ENCODE measurements at places on chromosomes 7 and 10.

GRCh38 chr7:44321796-44322195 lies 3.6 kb downstream of the CAMK2B start:
- no peak for DNase-seq

DNA sequence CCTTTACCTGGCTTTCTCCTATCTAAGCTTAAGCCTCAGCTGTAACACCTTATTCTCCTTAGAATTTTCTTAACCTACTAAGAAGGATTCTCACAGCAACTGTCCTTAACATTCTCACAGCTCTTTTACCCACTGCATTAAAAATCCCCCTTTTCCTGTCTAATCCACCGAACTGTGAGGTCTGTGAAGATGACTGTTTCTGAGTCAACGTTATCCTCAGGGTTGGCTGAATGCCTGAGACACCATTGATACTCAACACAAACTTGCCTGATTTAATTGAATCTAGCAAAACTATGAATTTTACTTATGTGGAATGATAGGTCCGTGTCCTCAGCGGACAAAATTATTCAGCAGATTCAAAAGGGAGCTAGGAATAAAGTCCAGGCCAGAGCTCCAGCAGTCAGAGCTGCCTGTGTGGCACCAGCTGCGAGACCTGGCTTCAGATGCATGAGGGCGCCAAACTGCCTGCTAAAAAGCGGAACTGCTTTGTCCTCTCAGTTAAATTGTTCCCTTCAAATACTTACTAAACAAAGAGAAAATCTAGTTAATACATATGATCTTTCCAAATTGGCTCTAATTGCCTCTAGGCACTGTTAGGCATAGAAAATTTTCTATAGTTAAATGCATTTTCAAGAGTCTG lies 33.4 kb upstream of the VWDE start:
- DNase-seq: no peak

DNA sequence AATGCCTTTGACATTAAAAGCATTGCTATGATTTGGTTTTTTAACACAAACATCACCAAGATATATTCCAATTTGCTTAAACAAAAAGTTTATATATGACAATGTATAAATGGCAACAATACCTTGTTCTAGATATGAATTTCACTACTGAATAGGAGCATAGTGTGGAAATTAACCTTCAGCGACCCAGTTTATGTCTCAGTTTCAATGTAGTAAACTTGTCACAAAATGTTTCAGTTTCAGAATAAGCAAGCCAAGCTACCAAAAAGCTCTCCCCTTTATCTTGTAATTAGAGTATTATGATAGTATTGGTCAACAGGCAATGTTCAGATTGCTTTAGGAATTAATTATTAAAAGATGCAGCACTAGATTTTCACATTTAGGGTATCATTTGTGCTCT lies 99.6 kb upstream of the PCDH15 start:
- no peak for DNase-seq

- DNase-seq: no peak
Observed at GRCh38 chr7:50594136-50594535, 28.9 kb upstream of the DDC start.

- DNase-seq: no peak
Observed at GRCh38 chr10:11161096-11161495, 143.4 kb downstream of the CELF2 start.

DNA sequence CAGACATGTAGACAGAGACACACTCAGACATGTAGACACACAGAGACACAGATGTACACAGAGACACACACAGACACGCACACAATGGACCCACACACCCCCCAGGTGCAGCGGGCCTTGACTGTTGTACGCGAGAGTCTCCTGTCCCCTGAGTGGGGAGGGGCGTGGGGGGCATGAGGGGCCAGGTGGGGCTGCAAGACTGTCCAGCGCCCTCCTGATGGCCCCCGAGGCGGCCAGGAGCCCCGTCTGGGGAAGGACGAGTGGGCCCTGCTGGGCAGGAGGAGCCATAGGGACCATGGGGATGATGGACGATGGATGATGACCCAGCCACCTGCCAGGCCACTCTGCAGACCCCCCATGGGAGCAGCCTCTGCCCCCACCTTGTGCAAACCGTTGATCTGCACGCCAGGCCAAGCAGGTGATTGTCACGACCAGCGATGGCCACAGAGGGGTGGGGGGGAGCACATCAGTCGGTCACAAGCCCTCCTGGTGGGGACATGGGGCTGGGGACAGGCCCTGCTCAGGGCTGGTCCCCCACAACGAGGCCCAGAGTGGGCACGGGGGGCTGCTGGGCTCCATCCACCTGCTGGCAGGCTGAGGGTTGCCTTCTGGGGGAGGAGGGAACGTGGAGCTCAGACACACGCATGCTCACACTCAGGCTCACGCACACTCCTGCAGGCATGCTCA lies 11.6 kb downstream of the VENTX start:
- DNase-seq: no peak

- DNase-seq: no peak
Observed at GRCh38 chr7:18481776-18482175, 13.8 kb upstream of the HDAC9 start.

DNA sequence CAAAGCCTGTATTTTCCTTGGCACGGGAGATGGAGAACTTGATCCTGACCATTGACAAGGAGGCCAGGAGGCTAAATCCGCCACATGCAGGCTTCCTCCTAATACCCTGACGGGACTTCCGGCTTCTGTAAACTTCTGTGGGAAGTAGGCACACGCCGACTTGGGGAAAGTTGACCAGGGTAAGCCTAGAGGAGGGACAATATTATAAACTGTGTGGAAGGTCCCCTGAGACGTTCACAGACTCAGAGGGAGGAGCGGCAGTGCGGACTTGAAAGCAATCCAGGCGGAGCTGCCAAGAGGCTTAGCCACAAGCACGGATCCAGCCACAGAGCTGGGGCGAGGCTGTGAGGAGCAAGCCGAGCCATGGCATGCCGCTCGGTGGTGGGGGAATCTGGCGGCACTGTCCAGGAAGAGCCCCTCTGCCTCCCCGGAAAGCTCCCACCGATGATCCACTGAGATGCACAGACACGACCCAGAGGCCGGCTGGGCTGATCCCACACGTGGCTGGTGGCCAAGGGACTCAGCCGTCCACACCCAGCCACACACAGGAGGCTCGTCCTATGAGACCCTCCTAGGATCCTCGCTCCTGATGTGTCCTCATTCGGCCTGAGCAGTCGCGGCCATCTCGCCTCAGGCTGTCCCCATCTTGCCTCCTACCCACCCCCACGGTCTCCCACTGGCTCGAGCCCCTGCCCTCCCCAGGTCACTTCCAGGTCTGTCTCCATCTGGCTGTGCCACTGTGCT lies 40.0 kb upstream of the INSIG1 start:
- no peak for DNase-seq

DNA sequence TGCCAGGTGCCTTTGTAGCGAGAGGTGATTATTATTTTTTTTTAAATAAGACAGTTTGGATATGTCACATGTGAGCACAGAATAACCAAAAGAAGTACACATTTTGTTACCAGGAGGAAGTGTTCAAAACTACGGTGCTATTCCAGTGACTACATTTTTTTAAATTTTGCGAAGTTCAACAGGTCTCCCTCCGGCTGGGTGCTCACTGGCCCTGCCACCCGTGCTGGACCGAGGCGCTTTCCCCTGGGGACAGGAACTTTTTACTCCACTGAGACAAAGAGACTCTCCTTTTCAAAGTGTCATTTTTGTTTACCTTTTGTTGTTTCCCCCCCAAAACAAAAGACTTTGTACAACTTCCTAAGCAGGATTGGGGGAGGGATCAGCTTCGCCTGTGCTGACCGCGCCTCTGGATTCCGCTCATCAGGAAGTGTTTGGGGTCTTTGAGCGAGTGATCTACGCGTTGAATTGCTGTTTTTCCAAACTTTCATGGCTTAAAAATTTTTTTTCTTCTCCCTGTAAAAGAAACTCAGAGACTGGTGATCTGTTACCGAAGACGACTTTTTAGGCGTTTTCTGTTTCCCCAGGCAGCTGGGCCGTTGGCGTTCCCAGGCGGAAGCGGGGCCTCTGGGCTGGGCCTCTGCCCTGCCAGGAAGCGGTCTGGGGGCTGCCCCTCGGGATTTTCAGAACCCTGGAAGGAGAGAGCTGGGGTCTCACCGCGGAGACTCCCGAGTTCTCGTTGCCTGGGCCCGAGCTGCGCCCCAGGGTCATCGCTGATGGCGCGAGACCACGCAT lies 7.2 kb downstream of the EN2 start:
- DNase-seq: no peak

DNA sequence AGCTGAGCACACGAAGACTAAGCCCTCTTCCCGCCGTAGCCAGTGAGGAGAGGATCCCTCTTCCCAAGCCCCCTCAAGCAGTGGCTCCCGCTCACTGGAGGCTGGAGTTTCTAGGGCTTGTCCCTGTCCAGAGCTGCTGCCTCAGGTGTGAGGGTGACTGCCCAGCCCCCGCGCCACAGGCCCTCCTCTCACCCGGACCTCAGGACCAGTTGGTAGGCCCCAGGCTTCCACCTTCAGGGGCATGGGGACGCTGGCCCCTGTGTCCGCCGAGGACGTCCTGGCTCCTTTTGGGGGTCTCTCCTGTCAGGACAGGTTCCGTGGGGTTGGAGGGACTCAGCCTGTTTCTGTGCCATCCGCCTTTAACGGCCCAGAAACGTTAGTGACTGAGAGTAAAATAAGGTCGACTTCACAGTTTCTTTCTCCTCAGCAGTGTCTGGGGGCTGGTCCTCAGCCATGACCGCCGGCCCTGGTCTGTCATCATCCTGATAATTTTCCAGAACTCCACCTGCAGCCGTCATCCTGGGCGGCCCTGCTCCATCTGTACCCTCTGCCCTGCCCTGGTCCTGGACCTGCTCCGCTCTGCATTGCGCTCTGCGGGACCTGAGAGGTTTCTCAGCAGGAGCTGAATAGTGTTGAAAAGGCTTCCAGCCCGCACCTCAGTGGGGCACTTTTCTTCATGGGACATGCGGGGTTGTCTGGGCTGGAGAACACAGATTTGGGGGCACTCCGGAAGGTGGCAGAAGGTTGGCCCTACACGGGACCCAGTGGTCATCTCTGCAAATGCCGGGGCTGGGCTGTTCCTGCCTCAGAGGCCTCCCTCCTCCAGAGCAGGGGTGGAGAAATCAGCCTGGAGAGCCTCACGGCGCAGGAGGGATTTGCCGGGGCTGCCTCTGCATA lies 36.0 kb upstream of the FAM20C start:
- DNase-seq: no peak

- DNase-seq: no peak
Observed at GRCh38 chr7:121302214-121302745, 26.5 kb upstream of the WNT16 start.

GRCh38 chr10:104277785-104278184 lies 8.8 kb downstream of the GSTO2 start:
- DNase-seq: no peak

- no peak for DNase-seq
Observed at GRCh38 chr7:154862153-154862791, 140.7 kb downstream of the PAXIP1 start.

DNA sequence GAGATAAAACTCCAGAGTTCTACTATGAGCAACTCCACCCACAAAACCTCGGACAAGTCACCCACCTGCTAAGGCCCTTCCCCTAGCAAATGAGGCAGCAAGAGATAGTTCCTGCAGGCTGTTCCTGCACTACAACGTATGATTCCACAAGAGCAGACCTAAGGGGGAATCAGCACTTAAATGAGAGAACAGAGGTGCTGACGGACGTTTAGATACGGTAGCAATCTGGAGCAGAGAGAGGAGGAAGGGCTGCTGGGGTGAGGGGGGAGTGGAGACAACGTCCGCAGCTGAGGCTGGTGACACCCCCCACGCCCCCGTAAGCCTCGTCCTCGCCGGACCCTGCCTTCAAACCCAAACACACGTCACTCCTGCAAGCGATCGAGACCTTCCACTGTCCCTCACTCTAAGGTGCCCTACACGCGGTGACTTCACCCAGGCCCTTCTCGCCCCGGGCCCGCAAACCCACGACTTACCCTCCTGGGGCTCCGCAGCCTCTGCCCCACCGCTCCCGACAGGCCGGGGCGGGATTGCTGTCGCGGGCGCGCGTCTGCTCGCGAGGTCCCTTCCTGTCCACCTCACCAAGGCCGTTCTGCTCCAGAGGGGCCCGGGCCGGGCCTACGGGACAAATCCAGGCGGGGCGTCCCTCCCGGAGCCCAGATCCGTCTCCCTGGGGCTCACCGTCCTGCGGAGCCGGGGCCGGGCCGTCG lies 635 bp downstream of the ZNF12 start:
- DNase-seq: peak; percentile 45

- DNase-seq: no peak
Observed at GRCh38 chr10:815338-816090, 116.0 kb downstream of the LARP4B start.

GRCh38 chr10:123885406-123886170 lies 6.0 kb downstream of the CPXM2 start:
- no peak for DNase-seq

DNA sequence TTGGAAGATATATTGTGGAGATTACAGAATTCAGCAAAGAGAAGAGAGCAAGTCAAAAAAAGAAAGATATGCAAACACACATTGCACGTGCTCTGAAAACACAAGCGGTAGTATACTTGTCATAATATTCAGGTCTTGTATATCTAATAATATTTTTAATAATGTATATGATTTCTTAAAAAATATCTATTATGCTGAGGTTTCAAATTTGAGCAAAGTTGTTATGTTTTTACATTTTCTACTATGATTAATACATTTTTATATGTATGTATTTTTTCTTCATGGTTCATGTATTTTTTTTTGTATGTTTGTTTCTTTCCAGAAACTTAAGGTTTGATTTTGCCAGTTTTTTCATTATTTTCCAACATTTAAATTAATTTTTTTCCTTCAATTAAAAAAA lies 752.4 kb upstream of the VSTM2A start:
- no peak for DNase-seq

DNA sequence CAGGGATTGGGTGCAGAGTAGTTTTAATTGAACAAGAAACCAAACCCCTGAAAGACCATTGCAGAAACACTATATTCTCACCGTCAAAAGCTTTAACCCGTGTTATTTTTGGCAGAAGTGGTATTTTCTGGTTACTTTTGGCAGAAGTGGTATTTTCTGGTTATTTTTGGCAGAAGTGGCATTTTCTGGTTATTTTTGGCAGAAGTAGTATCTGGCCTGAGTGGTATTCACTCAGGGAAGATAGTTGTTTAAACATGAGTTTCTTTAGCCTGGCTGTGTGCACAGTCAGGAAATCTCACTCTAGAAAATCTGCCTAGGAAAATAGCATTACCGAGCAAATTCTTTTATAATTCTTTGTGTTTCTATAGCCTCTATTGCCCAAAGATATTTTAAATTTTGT lies 322.7 kb downstream of the GFRA1 start:
- DNase-seq: no peak

- DNase-seq: no peak
Observed at GRCh38 chr10:92218569-92218968, 72.3 kb downstream of the CPEB3 start.

DNA sequence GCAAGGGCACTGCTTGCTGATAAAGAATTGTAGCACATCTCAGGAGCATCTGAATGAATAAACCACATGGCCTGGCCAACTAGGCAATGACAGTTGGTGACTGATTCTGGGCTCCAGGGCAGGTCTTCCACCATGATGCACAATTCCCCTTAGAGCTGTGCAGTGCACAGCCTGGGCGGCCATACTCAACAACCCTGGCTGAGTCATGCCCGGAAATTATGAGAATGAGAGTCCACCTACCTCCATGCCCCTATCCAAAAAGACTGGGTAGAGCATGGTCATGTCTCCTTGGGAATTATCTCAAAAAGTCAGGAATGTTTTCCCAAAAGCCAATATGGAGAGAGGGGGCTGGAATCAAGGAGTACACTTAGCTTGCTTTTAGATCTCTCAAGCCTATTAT lies 425.6 kb downstream of the PLXNA4 start:
- DNase-seq: no peak
